GM10248 (cell line): ENCODE measurements at places on chromosomes 3 and 15.

DNA sequence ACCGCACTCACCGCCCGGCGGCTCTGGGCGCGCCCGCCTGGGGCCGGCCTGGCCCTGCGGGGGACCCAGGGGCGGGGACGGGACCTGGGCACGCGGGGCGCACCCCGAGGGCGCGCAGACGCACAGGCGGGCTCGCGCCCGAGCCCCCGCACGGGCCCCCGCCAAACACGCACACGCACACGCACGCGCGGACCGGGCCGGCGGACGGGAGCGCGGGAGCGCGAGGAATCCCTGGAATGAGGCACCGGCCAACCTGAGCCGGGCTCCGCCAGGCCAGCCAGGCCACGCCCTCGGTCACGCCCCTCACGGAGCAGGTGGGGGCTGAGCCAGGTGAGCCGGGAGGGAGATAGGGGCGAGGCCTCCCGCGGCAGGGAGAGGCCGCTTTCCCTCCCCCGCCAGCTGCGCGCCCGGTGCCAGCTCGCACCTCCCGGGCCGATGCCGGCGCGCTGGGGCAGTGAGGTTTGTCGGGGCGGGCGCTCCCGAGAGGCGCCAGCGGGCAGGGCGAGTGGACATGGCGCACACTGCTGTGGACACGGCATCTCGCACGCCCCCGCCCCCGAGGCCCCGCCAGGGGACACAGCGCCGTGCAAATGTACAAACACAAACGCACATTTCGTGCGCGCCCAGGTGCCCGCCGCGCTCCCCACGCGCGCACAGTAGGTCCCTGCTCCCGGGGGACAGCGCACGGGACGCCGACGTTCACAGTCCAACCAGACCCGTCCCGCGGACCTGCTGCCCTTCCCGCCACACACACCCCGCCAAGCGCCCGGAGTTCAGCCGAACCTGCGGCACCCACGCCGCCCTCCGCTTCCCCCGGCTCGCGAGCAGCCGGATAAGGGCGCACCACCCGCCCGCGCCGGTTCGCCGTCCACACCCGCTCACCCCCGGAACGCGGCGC is 75.9 kb upstream of the VGLL4 start:
- DNase-seq = peak; percentile 78

- DNase-seq = no peak
Measured at GRCh38 chr3:156551746-156552145, 3.2 kb downstream of the SSR3 start.

- DNase-seq = no peak
Measured at GRCh38 chr15:50063226-50063625, 55.8 kb downstream of the ATP8B4 start.

DNA sequence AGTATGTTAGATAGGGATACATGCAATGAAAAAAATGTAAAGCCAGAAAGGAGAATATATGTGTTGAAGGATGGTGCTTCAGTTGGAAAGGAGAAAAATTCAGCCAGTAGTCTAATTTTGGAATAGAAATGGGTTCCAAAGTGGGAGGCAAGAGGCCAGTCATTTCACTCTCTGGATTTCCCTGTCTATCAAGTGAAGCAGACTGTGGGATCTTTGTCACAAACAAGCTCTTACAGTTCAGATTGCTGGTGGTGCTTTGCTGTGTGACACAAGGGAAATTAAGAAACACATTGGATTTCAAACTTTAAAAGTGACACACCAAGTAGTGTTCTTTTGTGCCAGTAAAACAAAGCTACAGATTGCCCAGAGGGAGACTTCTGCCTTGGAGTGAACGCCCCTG is 82.0 kb upstream of the BFSP2 start:
- no peak for DNase-seq

- no peak for DNase-seq
Measured at GRCh38 chr3:10766049-10766705, 49.9 kb upstream of the SLC6A11 start.

DNA sequence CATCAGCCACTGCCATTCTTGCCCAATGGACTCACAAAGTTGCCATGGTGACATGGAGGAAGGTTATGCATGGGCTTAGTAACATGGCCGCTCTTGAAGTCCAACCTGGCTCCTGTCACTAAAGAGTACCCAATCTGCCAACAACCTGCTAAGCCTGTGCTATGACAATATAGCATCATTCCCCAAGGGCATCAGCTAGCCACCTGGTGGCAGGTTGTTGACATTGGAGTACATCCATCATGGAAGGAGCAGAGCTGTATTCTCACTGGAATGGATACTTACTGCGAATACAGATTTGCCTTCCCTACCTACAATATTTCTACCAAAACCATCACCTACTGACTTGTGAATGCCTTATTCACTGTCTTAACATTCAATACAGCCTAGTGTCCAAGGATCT is 138.9 kb upstream of the RORA start:
- no peak for DNase-seq

- DNase-seq = no peak
Measured at GRCh38 chr3:127780536-127781400, 41.5 kb downstream of the MGLL start.

DNA sequence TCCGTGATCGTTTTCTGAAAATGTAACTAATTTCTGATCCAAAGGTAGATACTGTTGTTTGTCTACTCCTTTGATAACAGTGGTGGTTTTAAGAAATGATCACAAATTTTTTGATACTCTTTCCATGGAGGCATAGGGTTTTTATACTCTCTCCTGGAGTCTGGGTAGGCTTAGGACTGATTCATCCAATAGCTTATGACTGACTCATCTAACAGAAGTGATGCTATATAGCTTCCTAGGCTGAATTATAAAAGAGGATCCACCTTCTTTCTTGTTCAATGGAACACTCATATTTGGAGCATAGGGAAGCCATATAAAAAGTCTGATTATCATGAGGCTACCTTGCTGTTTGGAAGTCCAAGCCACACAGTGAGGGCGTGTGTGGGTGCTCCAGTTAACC is 84.3 kb downstream of the CHST2 start:
- DNase-seq = no peak

DNA sequence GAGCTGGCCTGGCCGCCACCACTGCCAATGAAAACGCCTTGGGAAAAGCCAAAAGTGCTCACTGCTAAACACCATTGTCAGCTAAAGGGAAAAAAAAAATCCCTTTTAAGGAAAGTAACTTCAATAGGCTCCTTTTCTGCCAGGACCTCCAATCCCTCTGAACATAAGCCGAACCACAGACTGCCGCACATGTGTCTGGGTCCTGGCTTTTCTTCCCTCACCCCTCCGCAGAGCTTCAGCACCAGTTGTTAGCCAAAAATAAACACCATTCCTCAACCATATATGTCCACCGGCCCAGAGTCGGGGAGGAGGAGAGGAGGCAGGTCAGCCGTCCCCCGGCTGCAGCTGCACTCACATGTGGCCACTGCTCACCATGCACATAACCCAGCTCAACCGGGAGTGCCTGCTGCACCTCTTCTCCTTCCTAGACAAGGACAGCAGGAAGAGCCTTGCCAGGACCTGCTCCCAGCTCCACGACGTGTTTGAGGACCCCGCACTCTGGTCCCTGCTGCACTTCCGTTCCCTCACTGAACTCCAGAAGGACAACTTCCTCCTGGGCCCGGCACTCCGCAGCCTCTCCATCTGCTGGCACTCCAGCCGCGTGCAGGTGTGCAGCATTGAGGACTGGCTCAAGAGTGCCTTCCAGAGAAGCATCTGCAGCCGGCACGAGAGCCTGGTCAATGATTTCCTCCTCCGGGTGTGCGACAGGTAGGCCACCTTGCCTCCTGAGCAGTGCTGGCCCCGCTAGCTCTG is at the start of gene FBXL22:
FBXL22 (plus strand) TSS at position 350 of the 753 bp plus-strand sequence; CDS start at position 356, 6 bp downstream.
- DNase-seq = no peak

- DNase-seq = no peak
Measured at GRCh38 chr3:46675426-46675825, 18.1 kb downstream of the ALS2CL start.

- DNase-seq = no peak
Measured at GRCh38 chr3:101050046-101050445, 56.8 kb upstream of the ABI3BP start.

DNA sequence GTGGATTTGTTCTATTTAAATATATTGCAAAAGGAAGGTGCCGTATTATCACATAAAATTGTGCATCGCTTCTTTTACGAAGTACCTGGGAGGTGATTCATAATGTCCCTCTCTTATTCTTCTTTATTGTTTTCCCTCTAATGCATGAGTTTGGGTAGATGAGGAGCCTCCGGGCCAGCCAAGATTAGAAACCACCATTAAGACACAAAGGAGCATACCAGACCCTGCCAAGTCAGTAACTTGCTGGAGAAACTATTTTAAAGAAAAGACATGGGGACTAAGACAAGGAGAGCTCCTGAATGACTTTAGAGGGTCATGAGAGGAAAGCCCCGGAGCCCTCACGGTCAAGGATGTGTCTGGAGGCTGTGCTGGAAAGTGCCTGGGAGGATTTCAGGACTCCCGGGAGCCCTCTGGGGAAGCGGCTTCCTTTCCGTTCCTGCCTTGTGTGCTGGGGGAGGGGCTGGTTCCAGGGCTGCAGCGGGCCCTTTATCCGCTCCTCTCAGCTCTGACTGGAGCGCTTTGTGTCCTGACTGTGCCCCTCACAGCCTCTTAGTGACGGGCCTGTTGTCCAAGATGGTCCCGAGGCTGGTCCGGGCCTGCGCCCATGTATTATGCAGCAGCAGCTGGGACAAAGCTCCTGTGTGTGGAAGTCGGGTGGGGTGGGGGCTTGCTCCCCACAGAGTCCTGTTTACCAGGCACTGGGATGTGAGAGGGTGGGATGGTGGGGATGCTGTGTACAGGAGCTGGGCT is 35.7 kb downstream of the CORO2B start:
- no peak for DNase-seq

GRCh38 chr3:28122227-28122626 is 119.2 kb upstream of the CMC1 start:
- DNase-seq = no peak

DNA sequence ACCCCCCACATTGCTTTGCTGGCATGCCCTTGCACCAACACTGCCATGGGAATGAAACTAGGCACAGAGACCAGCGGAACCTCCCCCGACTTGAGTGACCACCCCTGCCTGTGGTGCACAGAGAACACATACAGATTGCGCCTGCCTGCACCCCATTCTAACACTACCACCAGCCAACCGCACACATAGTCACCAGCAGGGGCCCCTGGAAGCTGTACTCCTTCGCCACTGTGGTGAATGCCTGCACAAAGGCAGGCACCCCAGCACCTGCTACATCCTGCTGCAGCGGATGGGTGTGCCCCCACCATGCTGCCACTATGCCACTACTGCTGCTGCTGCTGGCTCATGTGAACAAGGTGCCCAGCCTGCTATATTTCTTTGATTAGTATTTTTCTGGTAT is 27.4 kb upstream of the DNAAF4 start:
- no peak for DNase-seq

DNA sequence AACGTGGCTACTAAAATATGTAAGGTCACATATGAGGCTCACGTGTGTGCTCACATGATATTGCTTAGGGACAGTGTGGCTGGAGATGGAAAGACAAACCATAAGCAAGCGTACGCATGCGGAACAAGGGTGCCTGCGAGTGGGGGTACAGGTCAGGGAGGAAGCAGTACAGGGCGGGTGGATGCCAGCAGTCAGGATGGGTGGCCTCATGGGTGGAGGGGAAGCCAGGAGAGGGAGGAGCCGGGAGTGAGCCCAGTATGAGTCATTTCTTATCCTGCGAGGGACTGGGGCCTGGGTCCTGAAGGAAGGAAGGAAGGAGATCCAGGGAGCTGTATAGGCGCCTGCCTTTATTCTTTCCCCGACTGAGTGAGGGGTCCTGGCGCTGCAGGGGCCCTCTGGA is 42.0 kb upstream of the CGNL1 start:
- DNase-seq = no peak

DNA sequence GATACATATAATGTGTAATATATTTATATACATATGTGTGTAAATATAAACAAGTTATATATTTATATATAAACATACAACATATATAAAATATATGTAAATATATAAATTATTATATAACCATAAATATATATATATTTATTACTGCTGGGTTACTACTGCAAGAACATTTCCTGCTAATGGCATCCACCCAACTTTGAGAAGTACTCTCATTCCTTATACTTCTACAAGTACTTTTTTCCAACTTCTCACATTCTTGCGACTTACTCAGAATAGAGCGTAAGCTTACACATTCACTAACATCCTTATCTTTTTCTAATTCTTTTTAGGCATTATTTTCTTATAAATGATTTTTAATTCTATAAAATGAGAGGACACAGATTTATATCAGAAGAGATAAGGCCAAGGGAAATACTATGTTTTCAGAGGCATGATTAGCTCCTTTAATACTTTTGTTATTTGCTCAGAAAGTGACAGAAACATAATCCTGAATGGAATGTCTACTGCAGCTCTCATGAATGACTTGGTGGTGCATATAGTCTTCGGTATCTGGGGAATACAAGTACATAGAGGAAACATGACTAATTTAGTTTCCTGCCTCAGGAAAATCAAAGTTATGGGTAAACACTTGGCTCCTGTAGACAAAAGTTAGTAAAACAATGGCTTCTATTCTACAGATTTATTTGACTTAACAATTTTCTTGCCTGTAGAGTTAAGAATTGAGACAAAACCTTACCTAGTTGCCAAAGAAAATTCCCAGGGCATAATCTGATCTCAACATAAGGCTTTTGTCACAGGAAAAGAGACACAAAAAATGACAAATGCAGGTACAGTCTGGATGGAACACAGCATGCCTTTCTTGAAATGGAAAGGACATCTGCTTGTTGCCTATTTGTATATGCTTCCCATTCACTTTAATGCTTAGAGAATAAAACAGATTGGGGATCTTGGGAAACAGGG is 453.9 kb downstream of the SQOR start:
- DNase-seq = no peak

- peak; percentile 55 for DNase-seq
Measured at GRCh38 chr3:32780735-32781210, 37.0 kb upstream of the TRIM71 start.

DNA sequence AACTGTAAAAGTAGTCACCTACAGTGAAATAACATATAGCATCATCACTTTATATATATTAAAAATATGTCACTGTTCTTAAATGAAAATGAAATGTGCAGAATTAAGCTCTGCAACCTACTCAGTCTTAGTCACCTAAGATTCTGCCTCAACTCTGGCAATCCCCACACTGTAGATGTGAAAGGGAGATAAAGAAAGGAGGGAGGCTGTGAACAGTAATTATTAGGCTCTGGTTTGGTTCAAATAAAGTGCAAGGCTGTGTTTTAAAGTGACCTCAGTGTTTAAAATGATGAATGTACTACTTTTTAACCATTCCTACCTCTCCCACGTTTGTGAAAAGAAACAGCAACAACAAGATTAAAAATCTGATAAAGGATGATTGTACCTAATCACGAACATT is 72.2 kb downstream of the ATP8B4 start:
- peak; percentile 13 for DNase-seq

GRCh38 chr3:47096959-47097358 is 67.0 kb downstream of the SETD2 start:
- no peak for DNase-seq

DNA sequence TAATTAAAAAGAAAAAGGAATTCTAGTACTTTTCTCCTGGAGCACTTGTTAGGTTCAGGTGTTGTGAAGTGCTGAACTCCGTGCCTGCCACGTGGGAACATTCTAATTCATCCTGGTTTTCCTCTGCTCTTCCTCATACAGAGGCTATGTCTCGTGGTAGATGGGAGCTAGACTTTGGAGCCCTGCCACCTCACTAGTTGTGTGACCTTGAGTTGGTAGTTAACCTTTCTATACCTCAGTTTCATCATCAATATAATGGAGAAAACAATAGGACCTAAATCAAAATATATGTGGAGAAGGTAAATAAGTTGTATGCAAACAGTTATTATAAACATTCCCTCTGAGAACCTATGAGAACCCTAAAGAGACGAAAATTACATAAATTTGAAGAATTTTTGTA is 10.6 kb downstream of the ALAS1 start:
- no peak for DNase-seq

GRCh38 chr3:143596957-143597642 is 251.2 kb downstream of the SLC9A9 start:
- DNase-seq = no peak
